ENCODE measurements at places on chromosomes 3 and 15.

DNA sequence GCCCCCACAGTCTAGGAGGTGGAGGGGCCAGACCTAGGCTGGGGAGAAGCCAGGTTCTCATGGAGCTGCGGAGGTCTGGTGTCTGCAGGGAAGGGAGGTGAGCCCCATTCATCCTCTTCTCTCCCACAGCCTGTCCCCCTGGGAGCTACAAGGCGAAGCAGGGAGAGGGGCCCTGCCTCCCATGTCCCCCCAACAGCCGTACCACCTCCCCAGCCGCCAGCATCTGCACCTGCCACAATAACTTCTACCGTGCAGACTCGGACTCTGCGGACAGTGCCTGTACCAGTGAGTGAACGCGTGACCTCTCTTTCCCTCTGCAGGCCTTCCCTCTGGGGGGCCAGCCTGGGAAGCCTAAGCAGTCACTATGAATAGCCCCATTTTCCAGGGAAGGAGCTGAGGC, 14.1 kb downstream of the EPHB3 start:
- no peak for DNase-seq

- DNase-seq = no peak
These were observed 93.9 kb downstream of the CPN2 start for GRCh38 chr3:194257151-194257621.

DNA sequence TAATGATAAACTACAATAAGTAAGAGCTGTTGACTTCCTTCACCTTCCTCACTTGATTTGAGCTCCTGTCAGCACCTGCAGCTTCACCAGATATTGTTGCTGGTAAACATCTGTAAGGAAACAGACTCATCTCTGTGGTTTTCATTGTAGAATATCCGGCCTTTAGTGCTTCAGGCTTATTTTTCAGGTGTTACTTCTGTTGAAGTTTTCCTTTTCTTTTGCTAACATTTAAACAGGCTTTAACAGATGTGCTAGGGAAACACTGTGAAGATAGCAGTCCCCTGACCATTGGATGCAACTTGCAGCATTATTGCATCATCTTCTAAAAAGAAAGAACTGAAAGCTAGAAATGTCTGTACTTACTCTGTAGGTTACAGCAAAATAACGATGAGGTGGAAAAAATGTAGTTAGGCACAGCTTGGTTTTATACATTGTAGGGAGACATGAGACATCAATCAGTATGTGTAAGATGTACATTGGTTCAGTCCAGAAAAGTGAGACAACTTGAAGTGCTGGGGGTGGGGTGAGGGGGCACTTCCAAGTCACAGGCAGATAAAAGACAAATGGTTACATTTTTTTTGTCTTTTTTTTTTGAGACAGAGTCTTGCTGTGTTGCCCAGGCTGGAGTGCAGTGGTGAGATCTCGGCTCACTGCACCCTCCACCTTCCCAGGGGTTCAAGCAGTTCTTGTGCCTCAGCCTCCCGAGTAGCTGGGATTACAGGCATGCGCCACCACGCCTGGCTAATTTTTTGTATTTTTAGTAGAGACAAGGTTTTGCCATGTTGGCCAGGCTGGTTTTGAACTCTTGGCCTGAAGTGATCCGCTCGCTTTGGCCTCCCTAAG, 10.2 kb downstream of the EDEM1 start:
- no peak for DNase-seq

- peak; percentile 63 for DNase-seq
These were observed 12.9 kb downstream of the OPA1 start for GRCh38 chr3:193605876-193606275.

DNA sequence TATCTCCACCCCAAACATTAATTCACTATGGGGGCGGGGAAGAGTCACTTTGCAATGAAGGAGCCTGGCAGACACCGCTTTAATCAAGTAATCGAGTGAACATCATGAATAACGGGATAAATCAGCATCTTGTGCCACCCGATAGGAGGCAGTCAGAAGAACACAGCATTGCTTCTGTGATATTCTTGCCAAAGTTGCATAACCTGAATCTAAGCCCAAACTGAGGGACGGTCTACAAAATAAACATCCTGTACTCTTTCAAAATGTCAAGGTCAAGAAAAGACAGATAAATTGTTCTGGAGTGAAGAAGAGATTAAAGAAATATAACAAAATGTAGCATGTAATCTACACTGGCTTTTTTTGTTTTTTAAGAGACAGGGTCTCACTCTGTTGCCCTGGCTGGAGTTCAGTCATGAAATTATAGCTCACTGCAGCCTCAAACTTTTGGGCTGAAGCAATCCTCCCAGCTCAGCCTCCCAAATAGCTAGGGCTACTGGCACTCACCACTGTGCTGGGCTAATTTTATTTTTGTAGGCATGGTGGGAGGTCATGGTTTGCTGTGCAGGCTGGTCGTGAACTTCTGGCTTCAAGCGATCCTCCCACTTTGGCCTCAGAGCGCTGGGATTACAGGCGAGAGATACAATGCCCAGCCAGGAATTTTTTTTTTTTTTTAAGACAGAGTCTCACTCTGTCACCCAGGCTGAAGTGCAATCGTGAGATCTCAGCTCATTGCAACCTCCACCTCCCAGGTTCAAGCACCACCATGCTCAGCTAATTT, 20.1 kb upstream of the VWA5B2 start:
- DNase-seq = no peak

DNA sequence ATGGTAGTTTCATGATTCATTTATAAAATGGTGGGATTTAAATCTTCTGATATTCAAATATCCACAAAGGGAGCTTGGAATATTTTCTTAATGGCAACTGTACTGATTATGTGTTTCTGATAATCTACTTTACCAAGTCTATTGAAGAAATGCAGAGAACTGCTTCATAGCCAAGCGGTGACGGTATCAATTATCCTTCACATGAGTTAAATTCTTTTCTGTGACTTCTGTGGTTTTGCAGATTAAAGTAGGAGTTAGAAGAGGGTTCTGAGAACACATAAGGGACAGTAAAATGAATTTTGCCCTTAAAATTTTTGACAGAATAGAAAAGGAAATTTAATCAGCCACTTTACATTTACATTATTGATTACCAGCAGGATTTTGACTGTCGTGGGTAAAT, 563.2 kb downstream of the GBE1 start:
- DNase-seq = no peak

DNA sequence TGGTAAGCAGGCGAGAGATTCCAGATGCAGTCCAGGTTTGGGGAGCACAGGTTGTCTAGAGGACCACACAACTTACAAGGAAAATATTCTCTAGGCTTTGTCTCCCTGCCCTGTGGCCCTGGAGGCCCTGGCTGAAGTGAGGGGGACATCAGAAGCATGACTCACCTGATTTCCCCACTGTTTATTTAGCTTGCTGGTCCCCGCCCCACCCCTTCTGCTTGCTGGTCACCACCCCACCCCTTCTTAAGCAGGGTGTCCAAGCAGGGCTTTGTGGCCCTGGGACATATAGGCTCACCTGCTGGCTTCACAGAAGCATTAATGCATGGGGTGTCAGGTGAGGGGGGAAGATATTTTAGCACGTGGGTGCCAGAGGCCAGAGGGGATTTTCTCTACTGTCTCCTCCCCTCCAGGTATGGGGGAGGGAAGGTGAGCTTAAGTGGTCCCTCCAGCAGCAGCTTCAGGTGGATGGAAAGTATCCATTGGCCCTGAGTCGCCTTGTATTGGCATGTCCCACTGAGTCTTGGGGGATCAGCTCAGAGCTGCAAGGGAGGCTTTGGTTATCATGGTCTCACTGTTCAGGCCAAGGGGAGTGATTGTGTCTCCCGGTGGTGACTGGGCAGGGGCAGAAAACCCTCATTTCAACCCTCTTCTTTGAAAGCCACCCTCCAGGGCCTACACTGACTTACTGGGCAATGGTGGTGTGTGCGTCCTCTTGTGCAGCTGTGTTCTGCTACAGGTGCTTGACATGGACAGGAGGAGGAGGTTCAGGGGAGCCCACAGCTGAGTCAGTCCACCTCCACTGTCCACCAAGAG, 49.8 kb downstream of the GASK1A start:
- DNase-seq = no peak

DNA sequence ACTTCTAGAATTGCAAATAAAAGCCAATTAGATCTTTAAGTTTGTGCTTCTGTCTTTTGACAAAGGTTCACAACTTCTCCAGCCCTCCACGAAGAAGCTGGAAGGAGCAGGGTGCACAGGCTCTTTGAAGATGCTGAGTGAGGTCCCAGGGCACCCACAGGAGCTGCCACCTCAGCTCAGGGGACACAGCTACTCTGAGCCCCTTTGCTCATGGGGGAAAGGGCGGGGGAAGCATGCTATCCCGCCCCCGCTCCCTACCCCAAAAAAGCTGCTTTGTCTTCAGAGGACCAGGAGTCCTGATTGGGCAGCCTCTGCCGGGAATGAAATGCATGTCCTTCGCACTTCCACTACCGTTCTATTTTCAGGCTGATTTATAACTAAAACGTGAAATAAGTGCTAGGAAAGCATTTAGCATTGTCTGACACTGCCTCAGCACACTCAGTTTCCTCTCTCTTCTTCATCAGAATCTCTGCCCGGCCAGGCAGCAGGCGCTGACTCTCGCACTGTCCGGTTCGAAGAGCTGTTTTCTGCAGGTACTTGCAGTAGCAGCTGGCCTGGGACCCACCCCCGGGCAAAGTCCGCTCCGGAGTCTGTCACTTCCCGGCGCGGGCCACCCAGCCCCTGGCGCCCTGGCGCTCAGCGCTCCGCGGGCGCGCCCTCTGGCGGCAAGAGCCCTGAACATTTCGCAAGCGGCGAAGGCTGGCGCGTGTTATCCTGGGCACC, 45.5 kb upstream of the KLHL25 start:
- DNase-seq = peak; percentile 63

- no peak for DNase-seq
These were observed 33.0 kb upstream of the SLC12A8 start for GRCh38 chr3:125245521-125245920.

GRCh38 chr15:88185584-88185983, 71.0 kb downstream of the NTRK3 start:
- DNase-seq = no peak

DNA sequence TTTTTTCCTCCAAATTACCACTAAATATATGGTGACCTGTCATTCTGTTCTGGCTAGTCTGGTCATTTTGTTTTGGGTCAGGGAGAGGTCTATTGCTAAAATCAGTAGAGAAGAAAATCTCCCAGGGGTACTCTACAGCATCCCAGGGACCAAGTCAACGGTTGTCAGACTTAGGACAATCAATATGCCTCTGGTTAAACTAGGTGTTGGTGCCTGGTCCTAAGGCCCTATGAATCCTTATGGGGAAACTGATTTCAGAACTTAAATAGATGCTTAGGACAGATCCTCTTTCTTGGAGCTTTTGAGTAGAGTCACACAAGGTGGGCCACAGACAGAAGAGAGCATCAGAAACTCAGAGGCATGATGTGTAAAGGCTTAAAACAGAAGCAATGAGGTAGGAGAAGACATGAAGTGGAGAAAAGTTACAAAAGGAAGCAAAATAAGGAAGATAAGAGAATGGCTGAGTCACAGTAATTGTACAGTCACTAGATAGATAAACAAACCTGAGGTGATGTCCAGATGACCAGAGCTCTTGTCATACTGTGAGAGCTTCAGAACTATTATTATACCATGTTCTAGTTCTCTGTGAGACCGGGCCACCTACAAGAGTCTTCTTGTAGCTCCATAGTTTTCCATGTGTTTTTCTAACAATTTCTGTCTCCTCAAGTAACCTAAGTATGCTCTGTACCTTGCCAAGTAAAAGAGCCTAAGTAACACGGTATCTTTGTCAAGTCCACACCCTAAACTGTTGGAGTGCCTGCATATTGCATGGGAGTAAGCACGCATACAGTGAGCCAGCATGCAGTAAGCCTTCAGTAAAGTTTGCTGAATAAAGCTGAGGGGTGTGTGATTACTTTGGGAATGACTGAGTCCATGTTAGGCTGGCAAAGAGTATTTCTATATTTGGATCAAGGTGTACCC, 44.6 kb upstream of the LEKR1 start:
- no peak for DNase-seq

DNA sequence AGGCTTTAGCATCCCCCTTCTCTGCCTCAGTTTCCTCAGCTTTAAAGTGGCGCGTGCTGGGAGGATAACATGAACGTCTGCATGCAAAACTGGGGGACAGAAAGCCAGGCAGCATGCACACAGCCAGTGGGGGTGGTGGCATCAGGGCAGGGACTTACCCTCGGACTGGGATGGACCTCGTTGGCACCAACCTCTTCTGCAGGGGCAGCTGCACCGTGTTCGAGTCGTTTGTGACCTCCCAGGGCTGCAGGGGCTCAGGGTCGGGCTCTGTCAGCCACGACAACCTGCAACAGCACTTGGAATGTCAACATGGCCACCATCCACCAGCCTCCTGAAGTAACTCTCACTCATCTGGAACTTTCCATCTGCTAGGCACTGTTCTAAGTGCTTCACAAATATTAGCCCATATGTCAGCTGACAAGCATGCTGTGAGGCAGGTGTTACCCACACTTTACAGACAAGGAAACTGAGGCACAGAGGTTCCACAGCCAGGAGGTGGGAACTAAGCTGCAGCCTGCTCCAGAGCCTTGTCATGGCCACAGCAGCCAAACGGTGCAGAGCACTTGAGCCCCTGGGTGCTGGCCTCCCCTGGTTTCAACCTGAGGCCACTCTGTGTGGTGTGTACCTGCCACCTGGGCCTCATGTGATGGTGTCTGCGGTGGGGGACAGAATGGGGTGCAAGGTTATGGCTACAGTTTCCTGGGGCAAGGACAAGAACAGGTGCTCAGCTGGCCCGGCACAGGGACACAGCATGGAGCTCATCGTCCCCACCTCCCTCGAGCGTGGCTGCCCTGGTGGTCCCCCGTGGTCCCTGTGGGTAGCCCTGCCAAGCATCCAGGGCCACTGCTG, 6.7 kb downstream of the C3orf22 start:
- no peak for DNase-seq

DNA sequence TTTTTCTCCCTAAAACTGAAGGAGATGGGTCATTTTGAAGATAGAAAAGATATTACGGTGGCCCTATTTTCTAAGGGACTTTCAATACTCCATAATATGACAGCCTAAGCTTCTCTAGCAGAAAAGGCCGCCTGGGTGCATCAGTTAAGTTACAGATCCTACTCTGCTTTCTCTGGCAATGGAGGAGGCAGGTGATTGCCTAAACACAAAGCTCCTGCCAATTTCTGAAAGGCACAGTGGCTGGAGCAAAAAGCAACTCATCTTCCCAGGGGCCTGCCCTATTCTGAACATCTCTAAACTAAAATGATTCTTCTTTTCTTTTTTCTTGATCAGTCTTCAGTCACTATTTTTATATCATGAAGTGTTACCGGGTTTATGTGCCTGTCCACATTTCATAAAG, 276.7 kb downstream of the CNTN4 start:
- DNase-seq = no peak
